ENCODE measurements at places on chromosomes 6 and 20.

DNA sequence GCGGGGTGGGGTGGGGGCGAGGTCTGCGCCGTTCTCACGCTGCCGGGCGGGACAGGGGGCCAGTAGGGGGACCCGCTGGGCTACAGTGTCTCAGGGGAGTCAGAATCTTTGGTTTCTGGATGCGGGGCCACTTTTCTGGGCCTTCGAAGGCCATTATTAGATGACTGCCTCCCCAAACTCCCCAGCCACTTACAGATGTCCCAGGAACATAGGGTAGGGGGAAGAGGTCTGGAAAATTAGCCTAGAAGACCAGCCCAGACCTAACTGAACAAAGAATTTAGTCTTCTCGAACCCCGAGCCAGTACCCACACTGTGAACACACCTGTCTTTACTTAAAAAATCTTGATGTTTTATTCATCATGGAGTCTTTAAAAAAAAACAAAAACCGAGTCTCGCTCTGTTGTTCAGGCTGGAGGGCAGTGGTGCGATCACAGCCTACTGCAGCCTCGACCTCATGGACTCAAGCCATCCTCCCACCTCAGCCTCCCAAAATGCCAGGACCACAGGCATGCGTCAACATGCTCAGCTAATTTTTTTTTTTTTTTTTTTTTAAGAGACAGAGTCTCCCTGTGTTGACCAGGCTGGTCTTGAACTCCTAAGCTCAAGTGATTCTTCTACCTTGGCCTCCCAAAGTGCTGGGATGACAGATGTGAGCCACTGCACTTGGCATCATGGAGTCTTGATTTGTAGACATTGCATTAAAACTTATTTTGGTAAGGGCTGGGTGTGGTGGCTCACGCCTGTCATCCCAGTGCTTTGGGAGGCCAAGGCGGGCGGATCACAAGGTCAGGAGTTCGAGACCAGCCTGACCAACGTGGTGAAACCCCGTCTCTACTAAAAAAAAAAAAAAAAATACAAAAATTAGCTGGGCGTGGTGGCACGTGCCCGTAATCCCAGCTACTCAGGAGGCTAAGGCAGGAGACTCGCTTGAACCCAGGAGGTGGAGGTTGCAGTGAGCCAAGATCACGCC lies 3.3 kb upstream of the SLC29A1 start:
- no peak for DNase-seq

DNA sequence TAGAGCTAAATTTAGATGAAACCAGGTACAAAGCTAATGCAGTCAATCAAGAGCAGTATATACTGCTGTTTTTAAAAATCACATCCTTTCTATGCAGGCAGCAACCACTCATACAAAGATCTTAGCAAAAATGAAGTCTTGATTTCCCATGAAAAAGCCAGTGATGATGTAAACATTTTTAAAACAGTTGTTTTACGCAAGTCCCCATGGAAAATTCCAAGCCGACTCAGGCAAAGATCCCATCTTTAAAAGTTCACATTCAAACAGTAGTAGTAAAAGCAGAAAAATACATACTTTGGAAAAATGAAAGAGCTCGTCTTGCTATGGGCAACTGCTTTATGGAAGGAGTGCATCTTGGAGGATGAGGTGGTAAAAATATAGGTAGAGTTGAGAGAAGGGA lies 84.0 kb downstream of the RCAN2 start:
- DNase-seq = no peak

GRCh38 chr6:63527658-63528514 lies 44.4 kb upstream of the LOC128125822 start:
- DNase-seq = no peak

- DNase-seq = no peak
These were observed 262.0 kb downstream of the BMP7 start for GRCh38 chr20:57004416-57004815.

DNA sequence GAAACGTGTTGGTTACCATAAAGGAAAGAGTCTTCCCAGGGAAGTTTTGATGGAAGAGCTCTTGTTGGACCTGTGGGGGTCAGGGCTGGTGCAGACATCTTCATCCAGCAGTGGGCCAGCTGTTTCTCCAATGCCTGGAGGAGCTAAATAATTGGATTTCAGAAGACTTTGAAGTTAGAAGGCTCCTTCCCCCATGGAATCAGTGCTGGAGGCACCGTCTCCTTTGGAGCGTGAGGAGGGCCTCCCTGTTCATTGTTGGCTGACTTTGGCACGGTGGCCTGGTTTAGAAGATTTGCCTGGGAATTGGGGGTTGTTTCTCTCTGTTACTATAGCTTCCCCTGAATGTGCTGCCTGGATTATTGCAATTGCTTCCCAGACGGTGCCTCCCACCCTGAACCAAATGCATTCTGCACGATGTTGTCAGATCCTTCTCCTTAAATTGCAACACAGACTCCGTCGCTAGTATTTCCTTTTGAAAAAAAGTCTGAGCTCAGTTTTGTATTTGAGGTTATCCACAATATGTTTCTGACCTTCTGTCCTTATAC lies 27.7 kb upstream of the KCNG1 start:
- peak; percentile 36 for DNase-seq

DNA sequence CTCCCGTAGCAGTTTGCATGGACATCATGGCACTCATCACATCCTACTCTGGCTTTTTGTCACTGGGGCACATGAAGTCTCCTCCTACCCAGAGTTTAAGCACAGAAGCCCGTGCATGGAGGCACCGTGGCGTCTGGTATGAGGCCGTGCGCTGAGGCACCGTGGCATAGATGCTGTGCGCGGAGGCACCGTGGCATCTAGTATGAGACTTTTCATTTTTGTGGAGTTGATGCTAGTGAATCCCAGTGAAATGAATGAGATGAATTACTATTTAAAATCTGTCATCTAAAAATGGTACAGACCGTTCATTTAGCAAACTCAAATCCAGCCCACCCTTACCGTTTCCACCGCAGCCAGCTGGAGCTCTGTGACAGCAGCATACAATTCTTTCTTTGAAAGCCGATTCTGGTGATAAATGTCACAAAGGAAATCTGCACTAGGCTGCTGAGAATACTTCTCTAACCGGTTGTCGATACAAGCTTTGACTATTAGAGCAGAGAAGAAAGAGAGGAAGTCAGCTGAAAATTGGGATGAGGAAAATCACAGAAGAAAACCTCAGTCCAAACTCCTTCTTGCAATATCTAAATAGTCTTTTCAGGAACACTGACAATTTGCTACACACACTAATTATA lies 11.3 kb downstream of the CYP24A1 start:
- DNase-seq = no peak

- no peak for DNase-seq
These were observed 22.0 kb upstream of the RIPK1 start for GRCh38 chr6:3046295-3046694.

- no peak for DNase-seq
These were observed 6.0 kb downstream of the MTFR2 start for GRCh38 chr6:136244061-136244616.

DNA sequence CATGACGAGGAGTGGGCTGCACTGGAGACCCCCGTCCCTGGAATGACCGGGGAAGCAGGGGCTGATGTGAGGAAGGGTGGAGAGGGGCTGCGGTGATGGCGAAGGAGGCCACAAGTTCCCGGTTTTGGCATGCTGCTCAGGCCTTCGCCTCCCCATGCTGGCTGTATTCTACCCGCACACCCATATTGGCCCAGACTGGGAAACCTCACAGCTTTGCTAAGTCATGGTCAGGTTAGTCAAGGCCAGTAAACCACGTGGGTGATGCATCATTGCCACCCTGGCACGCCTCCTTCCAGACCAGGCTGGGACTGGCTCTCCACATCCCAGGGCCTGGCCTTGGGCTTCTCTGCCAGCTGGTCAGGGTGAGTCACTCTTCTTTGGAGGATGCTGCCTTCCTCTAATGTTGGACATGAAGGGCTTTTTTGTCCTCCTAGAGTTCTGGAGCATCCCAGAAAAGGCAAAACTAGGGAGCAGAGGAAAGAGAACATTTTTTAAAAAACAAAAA lies 53.8 kb downstream of the PCNA start:
- DNase-seq = no peak

GRCh38 chr6:36915599-36915998 lies 29.8 kb downstream of the C6orf89 start:
- no peak for DNase-seq

DNA sequence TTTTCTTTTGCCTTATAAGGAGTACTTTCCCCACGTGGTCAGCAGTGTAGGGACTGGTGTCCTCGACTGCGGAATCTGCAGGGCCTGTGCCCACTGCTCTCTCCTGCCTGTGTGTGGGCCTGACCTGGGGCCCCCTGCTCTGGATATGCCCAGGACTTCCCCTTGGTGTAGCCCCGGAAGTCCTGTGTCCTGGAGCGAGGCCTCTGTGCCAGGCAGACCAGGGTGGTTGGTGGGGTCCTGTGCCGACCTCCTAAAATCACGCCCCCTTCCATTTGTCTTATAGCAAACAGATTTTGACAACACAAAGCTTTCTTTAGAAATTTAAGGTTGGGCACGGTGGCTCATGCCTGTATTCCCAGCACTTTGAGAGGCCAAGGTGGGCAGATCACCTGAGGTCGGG lies 64.2 kb downstream of the DLL1 start:
- DNase-seq = no peak

GRCh38 chr6:89886378-89887120 lies 7.7 kb upstream of the GJA10 start:
- DNase-seq = no peak

GRCh38 chr20:51639206-51639832 lies 96.8 kb upstream of the NFATC2 start:
- DNase-seq = peak; percentile 86

DNA sequence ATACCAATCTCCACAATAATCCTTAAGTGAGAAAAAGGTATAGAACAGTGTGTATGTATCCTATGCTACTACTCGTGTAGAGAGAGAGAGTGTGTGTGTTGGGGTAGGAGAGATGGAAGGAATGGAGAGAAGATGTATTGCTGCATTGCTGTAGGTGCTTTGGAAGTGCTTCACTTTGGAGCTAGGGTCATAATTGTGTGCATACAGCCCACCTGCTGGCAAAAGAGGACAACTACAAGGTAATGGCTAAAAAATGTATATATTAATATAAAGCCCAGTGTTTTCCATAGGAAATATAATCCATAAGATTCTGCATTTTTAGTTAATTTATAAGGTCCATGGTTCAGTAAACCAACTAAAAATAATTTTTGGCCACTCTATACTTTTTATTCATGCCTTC lies 36.1 kb downstream of the SERAC1 start:
- peak; percentile 60 for DNase-seq

DNA sequence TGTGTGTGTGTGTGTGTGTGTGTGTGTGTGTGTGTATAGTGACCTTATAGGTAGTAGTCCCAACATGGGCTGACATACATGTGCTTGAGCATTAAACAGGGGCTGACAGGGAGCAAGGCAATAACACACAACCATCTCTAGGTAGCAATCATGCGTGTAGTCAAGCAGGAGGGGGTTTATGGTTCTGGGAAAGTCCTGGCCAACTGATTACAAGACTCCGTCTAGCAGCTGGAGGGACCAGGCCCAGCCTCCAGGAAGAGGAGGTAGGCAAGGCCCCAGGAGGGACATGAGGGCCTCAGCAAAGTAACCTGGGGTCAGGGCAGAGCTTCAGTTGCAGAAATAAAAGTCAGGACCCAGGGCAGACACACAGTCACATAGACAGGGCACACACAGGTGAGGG lies 60.6 kb upstream of the E2F3 start:
- DNase-seq = no peak

- DNase-seq = no peak
These were observed 382.5 kb downstream of the EPHA7 start for GRCh38 chr6:93036835-93037234.

DNA sequence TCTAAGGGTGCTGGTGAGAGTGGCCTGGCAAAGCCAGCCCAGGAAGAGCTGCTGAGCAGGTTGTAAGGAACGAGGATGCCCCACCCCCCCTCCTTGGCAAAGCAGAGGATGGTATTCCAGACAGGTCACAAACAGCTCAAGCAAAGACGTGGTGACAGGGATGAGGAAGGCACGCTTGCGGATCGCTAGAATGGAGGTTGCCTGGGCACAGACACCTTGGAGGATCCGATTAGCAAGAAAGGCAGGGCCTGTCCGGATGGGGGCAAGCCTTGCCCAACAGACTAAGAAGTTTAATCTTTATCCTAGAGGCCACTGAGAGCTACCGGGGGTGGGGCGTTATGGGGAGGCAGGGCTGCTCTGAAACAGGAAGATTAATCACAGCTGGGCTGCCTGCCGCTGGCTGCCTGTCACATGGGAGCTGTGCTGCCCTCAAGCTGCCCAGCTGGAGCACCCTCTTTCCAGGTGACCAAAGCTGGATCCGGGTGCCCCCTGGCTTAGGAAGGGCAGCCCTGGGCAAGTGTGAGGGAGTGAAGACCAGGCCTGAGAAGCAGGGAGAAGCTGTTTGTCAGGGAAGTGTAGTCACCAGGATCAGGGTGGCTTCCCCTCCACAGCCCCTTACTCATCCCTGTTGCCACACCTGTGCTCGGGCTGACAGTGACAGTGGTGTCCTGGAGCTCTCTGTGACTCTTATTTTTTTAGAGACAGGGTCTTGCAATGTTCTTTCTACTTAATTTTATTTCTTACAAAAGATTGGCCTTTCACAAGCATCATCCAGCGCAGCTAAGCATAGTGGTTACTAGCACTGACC lies 9.1 kb upstream of the MAPK13 start:
- DNase-seq = no peak

Measured in eye (tissue), 1 donor.